Foreskin keratinocyte (primary cell): ENCODE measurements at places on chromosomes 2 and 18. TPM values are rescaled to one million over a fixed set of nuclear protein-coding genes. Genes with fewer than 3 reads are reported as not detected.

DNA sequence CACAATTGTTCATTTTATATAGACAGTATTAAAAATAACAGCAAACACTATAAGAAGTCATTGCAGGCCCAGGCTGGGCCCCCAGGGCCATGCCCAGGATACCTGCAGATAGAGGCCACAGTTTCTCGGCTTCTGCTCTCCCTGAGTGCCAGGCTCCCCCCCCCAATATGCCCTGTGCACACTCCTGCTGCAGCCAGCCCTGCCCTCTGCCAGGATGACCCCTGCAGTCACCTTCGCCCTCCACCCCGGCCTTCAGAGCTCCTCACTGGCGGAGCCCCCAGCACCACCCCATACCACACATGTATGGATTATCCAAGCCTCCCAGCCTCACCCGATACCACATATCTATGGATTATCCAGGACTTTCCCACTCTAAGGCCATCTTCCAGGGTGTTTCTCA, 104.5 kb downstream of the TPO start:
- DNase-seq: no peak

GRCh38 chr2:238453842-238454241, 27.1 kb downstream of the ASB1 start:
- no peak for DNase-seq

DNA sequence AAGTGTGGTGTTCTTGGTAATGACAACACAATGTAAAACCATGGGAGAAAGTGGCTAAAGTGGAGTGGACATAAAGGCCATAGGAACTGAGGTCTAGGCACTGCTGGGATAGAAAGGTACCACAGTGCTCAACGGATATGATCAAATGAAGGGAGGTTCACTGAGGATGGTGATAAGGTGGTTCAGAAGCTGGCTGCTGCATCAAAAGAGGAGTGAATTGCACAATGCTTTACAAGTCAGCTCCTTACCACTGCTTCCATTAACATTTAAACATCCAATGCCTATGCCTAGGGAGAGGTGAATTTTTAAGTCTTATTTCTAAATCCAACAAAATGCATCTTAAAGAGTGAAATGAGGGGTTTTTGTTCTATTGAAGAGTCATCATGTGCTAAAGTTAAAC, 100.1 kb upstream of the ITGB6 start:
- no peak for DNase-seq

GRCh38 chr2:129729011-129729410, 250.5 kb upstream of the RAB6C start:
- DNase-seq: no peak

- peak; percentile 62 for DNase-seq
Measured at GRCh38 chr18:27136208-27136535, 48.9 kb downstream of the CHST9 start.

DNA sequence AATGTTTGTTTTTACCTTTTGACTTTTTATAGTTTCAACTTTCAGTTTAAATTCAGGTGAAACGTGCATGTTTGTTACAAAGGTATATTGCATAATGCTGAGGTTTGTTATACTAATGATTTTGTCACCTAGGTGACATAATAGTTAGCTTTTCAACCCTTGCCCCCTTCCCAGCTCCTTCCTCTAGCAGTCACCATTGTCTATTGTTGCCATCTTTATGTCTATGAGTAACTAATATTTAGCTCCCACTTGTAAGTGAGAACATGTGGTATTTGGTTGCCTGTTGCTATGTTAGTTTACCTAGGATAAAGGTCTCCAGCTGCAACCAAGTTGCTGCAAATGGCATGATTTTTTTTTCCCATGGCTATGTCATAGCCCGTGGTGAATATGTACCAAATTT, 322.3 kb upstream of the SETBP1 start:
- peak; percentile 2 for DNase-seq

DNA sequence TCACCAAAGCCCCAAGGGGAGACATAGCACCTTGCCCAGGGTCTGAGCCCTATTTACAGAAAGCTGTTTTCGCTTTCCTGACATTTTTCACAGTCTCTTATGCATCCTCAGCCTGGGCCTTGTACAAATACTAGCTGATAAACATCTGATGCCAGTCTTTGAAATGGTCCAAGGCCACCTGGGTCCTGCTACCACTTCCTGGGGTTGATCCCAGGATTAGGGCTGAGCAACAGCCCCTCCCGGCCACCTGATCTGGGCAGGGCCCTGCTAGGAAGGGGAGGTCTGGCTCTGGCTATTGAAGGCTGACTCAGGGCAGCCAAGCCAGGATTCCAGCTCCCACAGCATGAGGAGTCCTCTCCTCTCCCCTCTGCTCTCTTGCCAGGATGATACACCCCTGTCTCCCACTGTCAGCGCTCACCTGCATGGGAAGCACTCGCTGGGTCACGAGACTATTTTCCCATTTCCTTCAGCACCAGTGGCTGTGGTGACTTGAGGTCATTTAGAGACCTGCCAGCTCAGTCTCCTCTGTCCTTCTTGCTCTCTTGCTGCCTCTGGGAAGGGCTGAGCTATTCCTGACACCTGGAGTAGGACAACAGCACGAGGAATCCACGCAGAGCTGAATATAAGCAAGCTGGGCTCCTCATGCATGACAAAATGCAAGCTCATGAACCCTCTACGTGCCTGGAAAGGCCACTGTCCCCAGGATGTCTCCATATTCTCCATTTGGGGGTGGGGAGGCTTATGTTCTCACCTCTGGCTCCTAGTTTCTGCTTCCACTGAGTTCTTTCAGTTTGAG, 53.0 kb upstream of the LGALSL start:
- DNase-seq: no peak

DNA sequence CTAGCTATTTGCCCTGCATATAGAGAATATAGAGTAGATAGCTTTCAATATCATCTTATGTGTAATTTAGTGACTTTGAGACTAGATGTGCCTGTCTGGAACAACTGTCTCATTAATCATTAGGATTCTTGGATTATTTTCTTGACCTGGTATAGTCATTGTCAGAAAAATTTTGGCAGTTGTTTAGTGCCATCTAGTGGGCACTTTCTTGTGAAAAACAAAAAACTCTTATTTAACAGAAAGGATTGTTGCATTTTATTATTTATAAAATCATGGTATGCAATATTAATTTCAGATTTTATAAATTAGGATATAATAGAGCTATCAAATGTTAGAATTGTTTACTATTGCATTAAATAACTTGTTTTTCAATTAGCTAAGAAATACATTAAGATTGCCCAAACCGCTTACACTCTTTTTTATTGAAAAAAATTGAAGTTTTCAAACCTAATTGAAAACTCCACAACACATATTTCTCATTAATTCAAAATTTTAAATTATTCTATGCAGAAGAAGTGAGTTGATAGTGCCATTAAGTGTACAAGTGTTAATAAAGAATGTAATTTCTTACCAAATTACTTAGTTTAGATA, 80.3 kb downstream of the DYNAP start:
- no peak for DNase-seq

DNA sequence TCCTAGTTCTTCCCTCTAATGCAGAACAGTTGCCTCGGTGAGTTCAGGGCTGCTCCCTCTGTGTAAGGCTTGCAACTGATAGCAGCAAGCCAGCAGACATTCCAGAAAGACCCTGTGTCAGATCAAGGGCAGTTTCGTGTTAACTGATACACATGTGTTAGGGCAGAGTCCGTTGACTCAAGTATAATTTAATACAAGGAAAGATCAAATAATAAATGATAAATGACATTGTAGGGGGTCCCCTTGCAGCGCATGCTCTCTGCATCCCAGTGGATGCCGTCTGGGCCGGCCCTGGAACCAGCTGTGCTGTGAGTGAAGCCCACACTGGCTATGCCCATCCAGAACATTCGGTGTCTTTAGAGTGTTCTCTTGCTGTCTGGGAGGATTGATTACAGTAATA, 180.3 kb downstream of the AGAP1 start:
- no peak for DNase-seq

DNA sequence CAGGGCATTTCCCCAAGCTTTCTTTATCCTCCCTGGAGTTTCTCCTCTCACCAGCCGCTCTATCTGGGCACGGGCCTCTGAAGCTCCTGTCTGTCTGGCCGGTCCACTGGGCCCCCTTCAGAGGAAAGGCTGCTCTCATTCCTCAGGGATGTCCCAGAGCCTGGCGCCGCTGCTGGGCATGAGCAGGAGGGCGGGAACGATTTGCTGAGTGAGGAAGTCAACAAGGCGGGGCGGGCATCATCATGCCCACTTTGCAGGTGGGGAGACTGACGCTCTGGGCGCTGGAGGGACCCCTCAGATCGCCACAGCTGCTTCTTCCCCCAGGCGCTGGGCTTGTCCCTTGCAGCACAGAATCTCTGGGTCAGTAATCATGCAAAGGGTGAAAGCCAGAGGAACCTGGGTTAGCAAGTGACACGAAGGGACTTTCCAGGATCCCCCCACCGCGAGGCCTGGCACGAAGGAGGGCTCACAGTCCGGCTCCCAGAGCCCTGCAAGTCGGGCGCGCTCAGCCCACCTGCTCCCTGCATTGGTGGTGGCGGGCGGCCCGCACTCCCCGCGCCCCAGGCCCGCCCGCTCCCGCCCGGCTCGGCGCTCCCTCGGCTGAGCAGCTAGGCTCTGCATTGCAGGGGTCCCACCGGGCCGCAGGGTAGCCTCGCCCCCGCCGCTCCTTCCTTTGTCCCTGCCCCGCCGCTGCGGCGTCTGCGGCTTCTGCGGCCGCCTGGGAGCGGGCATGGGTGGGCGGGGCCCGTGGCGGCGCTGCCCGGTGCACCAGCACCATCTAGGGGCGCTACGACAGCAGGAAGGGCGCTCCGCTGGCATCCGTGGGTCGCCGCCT, 157.8 kb downstream of the CYRIA start:
- no peak for DNase-seq

GRCh38 chr2:203662951-203663350, 43.5 kb upstream of the CD28 start:
- DNase-seq: no peak

CRYBA2 gene
- polyA plus RNA-seq: not detected in 2 replicates

UGT1A3 gene
- 0.40 and 0.58 TPM in 2 replicates for polyA plus RNA-seq
